B cell (primary cell): ENCODE measurements at places on chromosomes 7 and 10.

DNA sequence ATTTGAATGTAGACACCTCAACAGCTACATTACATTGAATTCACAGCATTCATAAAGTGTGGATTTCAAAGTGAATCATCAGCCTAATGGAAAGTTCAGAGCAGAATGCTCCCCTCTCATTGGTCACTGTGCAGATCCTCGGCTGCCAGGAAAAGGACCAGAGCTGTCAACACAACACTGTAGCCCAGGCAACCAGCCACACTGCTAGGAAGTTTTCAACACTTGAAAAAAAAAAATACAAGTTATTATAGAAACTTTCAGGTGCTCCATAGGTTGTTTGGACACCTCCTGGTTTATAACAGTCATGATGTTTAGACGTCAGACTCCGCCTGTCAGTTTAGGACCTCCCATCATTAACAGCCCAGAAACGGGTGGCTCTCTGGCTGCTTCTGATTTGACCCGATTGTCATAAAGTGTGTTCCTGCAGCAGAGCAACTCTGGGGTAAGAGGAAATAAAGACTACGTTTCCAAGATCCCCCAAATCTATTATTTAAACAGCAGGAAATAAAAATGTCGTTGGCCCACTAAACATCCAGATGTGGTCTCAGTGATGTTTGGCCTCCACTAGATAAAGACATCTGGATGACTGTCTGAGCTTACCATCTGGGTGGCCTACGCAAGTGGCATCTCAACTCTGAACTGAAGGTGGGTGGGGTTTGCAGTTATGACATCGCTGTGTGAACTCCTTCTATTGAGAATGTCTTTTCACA lies 117.4 kb downstream of the CABCOCO1 start:
- no peak for DNase-seq

DNA sequence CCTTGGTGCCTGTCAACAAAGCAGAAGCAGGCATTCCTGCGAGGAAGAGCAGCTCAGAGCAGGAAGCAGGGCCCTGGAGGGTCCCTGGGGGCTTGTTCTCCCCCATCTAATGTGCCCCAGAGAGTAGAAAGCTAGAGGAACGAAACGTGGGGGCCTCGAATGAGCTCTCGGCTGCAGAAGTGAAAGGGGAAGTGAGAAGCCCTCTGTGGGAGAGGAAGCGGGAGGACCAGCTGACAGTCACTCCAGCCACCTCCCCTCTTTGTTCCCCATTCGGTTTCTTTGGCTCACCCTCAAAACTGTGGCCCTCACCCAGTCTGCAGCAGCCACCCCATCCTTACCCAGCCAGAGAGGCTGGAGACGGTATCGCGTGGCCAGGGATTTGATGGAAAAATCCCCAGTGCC lies 25.0 kb downstream of the C10orf105 start:
- peak; percentile 91 for DNase-seq

DNA sequence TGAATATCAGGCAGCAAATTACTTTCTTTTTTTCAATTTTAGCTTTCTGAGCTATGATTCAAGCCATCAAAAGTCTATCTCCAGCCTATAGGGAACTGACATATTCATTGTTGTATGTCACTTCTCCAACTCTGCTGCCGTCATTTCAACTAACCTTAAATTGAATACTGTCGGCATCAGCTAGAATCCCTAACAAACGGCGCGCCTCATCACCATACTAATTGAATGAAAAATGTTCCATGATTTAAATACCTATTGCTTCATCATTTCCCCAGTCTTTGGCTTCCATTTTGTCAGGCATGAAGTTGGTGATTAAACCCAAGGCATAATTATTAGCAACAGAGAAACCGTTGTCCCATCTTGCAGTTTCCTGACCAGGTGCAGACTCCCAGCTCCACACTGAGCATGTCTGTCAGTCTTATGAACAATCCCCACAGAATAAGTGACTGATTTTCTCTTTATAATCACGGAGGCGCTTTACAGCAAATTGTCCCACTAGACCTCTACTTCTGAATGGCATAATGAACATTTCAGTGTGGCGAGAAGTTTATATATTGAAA lies 83.5 kb upstream of the NPY start:
- DNase-seq, result no peak

GRCh38 chr10:102444851-102445250 lies 6.5 kb downstream of the C10orf95 start:
- no peak for DNase-seq

GRCh38 chr7:50268223-50268622 lies 36.3 kb upstream of the IKZF1 start:
- DNase-seq, result peak; percentile 21

- DNase-seq, result no peak
Observed at GRCh38 chr7:78900806-78901205, 552.7 kb downstream of the MAGI2 start.

- DNase-seq, result no peak
Observed at GRCh38 chr7:81256991-81257390, 338.1 kb upstream of the SEMA3C start.

- DNase-seq, result no peak
Observed at GRCh38 chr10:126639084-126639483, 31.4 kb downstream of the C10orf90 start.

DNA sequence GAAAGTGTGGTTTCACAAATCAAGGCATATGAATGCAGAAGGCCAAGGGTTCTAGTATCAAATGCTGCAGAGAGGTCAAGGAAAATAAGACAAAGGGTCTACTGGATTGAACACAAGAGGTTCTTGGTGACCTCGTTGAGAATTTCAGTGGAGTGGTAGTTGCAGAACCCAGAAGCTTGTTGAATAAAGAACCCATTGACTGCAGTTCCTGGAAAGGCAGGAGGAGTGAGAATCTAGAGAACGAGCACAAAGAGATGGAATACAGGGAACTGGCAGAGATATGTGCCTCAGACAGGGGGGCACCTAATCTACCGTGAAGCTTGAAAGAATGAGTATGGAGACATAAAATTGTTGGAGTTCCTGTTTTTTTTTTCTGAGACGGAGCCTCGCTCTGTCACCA lies 3.5 kb upstream of the SEPTIN7 start:
- no peak for DNase-seq

GRCh38 chr7:71272509-71273490 lies 140.9 kb downstream of the GALNT17 start:
- DNase-seq, result no peak

- no peak for DNase-seq
Observed at GRCh38 chr7:140192620-140193019, 15.8 kb upstream of the KDM7A start.

GRCh38 chr10:128625926-128626325 lies 499.7 kb upstream of the MKI67 start:
- DNase-seq, result no peak

GRCh38 chr10:58201704-58202103 lies 66.0 kb downstream of the IPMK start:
- DNase-seq, result no peak

GRCh38 chr10:69684981-69685353 lies 54.9 kb downstream of the FAM241B start:
- DNase-seq, result no peak

- no peak for DNase-seq
Observed at GRCh38 chr10:11260170-11260569, 242.5 kb downstream of the CELF2 start.

GRCh38 chr10:96998329-96998888 lies 166.3 kb downstream of the LCOR start:
- DNase-seq, result no peak

GRCh38 chr10:122328676-122329075 lies 45.8 kb upstream of the PLEKHA1 start:
- peak; percentile 23 for DNase-seq

DNA sequence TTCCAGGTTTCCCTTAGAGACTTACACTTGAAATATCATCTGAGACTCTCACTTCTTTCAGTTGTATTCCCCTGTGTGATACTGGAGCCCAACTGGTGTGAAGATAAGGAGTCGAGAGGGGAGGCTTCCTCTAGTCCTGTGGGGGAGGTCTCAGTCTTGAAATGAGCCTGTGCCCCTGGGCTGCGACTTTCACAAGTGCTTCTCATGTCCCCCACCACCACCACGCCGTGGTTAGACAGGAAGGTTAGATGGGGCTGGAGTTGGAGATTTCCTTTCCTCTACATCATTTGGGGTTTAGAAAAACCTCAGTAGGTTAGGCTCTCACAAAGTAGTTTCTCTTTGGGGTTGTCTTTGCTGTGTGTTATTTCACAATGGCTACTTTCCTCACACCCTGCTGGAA lies 25.6 kb upstream of the MKX start:
- no peak for DNase-seq

DNA sequence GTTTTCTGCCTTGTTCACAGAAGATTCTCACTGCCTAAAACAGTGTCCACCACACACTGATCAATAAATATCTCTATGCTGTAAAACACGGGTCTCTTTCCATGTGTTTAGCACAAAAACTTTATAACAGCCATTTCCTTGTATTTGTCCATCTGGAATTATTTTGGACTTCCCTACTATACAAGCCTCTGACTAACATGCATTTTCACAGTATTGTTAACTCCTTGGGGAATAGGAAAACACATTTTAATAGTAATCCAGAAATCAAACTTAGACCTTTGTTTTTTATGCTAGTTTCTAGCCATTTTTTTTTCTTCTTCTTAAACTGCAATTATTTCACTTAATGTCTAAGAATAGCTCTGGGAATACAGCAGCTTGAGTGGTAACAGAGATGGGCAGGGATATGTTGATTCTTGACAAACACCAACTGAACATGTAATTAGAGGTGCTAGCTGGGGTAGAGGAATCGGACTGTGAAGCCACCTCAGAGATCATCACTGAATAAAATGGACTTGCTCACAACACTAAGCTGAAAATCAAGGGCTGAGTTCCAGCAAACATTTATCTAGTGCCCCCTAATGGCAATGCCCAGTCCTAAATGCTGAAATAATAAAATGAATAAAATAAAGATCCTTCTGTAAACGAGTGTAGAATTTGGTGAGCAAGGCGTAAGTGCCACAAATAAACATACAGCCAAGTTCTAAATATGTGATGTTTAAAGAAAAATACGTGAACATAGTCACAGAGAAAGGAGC lies 593.1 kb downstream of the SORCS1 start:
- no peak for DNase-seq

GRCh38 chr10:11838298-11838852 lies 15.2 kb downstream of the PROSER2 start:
- DNase-seq, result no peak

- no peak for DNase-seq
Observed at GRCh38 chr10:102770792-102771191, 27.0 kb downstream of the WBP1L start.

GRCh38 chr7:7816084-7816483 lies 97.7 kb upstream of the RPA3 start:
- DNase-seq, result peak; percentile 73

DNA sequence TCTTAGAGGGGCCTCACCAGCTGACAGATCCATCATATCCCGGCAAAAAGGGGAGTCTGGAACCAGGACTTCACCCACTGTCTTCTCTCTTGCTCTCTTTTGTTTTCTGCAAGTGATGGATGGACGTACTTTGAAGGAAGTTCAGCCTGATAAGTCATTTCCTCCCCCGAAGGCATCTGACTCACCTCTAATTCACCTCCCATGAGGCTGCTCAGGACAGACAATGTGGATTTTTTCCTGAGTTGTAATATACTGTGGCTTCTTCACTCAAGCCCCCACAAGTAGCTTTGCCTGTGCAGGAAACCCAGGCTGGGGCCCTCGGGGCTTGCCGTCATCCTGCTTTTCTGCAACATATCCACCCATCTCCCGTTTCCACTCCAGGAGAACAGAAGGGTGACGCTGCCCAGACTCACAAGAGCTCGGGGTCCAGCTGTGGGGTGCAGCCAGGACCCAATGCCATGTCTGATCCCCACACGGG lies 70.4 kb downstream of the ASB13 start:
- DNase-seq, result no peak

- DNase-seq, result no peak
Observed at GRCh38 chr10:47060993-47061500, 149.8 kb downstream of the PTPN20 start.

- no peak for DNase-seq
Observed at GRCh38 chr7:51471981-51472296, 155.3 kb upstream of the COBL start.

DNA sequence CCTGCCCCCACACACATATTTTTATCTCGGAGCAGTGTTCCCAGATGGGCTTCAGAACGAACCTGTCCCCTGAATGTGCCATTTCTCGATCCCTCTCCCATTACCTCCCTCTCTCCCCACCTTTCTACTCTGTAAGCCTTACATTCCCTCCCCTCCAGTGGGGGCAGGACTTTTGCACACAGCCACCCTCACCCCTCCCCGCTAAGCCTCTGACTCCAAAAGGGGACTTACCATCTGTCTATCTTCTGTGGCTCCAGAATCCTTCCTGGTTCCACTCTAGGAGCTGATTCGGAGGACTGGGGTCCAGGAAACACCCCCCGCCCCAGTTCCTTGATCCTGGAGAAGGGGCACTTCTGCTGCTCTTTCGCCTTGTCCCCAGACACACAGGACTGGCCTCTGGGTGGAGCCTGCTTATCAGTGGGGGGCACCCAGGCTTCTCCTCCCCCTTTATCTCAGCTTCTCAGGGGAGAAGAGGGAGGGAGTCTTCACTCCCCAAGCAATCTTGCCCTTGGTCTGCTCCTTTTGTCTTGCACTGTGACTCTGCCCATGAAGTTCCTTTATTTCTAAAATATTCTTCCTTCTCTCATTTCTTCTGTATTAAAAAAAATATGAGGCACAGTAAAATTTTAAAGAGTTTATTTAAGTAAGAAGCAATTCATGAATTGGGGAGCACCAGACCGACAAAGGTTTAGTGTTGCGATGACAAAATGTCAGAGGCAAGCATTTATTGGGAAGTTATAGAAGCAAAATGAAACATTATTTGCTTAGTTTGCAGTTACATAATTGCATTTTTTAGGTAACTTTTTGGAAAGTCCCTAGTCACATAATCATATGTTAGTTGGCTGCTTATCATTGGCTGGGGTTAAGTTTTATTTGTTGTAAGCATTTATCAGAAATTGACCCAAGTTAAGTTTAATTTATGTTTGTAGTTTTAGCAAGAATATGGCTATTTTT lies at the start of gene KEL:
Gene KEL, minus strand, starts transcription at position 391 of the 954 bp plus-strand sequence. Its CDS starts 157 bp downstream, at position 234.
- no peak for DNase-seq

DNA sequence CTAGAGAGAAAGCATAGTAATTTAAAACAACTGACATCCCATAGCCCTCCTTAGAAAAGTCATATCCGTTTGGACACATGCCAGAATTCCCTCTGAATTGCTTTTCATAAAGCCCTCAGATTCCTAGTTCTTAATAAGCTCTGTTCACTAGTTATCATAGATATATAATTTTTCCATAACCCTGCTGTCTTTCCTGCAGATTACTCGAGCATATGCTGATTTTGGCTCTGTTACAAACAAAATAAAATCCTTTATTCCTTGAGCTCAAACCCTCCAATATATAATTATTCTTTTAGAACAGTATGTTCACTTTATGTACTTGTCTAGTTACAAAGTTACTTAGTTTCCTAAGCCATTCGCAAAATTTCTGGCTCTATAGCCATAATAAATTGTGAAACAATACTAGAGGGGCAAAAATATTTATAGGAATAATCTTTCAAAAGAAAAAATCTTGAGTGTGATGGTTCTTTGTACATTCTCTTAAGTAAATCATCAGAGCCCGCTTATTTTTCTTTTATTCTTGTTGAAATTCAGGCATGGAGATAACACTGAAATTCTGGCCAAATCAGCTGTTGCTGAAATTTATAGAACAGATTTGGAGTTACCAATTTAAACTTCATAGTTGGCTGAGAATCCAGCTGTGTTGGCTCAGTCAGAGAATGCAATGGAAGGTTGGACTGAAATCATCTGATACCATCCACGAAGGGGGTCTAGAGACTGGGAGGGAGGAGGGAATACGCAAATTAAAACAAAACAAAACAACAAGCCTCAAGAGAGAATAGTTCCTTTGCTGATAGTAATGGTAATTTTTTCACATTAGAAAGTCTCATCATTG lies 146.1 kb upstream of the TMEM196 start:
- no peak for DNase-seq

GRCh38 chr10:122911889-122912484 lies 1.6 kb downstream of the FAM24A start:
- peak; percentile 29 for DNase-seq

- DNase-seq, result no peak
Observed at GRCh38 chr10:1153805-1154351, 97.7 kb downstream of the WDR37 start.
